NCI-H146 (cell line): ENCODE measurements at places on chromosomes 5 and 9.

DNA sequence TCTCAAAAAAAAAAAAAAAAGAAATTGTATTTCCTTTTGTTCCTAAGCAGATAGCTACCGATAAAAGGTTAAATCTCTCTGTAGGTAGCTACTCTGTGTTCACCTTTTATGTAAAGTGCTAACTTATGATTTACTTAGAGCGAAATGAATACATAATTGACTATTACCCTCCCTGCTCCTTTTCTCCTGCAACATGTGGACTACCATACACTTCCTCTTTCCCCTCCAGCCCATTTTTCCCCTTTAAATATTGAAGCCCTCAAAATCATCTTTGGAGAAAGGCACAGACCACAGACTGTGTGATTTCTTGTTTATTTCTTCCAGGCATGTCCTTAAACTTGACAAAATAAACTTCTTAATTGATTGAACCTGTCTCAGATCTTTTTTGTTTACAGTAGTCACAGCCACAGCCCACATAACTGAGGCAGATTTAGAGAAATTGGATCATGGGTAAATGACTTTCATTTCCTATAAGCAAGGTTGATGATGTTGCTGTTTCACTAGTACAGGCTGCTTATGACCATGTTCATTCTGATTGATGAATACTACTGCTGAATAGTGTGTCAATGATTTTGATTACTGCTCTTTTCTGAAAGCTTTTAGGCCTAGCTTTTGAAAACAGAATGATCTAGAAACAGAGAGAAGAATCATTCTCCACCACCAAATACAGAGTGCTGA lies 59.2 kb downstream of the PHAX start:
- no peak for DNase-seq

- no peak for DNase-seq
Measured at GRCh38 chr9:87206064-87206661, 258.9 kb upstream of the GAS1 start.

- DNase-seq: no peak
Measured at GRCh38 chr9:124254261-124254682, 3.5 kb upstream of the NEK6 start.

DNA sequence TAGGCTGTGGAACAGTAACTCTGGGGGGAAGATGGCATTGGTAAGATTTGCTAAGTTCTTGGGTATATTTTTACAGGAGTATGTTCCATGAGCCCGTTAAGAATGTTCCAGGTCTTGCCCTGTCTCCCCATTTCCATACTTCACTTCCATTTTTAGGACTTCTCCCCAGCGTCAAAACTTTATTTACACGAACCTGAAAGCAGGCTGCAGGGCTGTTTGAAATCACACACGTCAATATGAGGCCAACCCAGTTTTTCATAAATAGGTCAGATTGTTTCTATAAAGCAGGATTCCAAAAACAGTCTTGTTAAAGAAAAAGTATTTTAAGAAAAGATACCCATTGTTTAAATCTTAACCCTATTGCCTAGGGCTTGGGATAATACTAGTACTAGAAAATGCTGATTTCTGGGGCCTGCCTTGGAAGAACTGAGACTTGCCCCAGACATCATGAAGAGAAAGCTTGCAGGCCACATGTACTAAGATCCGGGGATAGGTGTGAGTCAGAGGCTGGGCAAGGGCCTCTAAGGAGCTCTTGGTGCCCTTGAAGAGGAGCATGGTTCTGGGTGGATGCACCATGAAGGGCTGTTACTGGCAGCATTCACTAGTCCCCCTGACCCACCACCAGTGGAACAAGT lies 24.2 kb downstream of the TRIO start:
- DNase-seq: no peak

DNA sequence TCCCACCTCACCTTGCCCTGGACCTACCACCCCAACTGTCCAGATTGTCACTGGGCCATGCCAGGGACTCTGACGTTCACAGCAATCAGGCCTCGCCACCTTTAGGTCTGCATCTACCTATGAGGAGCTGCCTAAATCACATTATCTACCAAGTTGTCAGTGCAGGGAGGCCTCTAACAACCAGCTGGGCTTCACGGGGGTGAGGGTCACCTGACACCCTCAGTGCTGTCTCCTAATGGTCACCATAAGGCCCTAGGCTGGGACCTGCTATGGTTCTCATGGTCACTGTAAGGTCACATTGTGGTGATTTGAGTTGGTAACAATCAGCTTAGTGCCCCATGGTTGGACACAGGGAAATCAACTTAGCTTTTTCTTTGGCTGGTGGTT lies 119.2 kb upstream of the CXCL14 start:
- DNase-seq: no peak

DNA sequence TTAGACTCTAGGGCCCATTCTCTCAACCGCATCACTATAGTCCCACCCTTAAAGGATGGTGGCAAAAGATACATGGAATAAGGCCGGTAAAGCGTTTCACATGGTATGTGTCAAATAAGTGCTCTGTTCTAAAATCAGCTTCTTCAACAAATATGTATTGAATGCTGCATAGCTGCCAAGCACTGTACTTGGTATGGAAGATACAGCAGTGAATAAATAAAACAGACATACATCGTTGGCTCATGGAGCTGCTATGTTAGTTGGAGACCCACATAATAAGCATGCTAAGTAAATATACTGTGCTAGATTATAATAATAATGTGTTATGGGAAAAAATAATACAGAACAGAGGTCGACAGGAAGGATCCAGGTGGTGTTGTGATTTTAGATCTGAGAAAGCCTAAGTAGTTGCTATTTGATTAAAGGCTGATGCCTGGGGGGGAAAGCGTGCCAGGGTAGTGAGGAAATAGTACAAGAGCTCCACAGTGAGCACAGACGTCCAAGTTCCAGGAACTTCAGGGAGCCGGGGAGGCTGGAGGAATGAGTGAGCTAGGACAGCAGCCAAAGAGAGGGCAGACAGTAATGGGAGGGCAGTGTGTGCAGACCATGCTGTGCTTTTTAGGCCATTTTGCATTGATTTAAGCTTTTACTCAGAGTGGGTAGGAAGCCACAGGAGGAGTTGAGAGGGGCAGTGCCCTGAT lies 93.7 kb downstream of the JAKMIP2 start:
- no peak for DNase-seq

GRCh38 chr9:113620377-113621161 lies 157.0 kb downstream of the RGS3 start:
- peak; percentile 58 for DNase-seq

GRCh38 chr5:127814588-127814973 lies 111.4 kb downstream of the CCDC192 start:
- no peak for DNase-seq

- DNase-seq: no peak
Measured at GRCh38 chr5:178304016-178304415, 71.4 kb upstream of the PHYKPL start.

GRCh38 chr9:129489838-129490582 lies 130.9 kb downstream of the C9orf50 start:
- DNase-seq: no peak

GRCh38 chr5:60125636-60126035 lies 232.1 kb upstream of the PDE4D start:
- DNase-seq: no peak

- no peak for DNase-seq
Measured at GRCh38 chr9:20562051-20562450, 60.2 kb downstream of the MLLT3 start.

DNA sequence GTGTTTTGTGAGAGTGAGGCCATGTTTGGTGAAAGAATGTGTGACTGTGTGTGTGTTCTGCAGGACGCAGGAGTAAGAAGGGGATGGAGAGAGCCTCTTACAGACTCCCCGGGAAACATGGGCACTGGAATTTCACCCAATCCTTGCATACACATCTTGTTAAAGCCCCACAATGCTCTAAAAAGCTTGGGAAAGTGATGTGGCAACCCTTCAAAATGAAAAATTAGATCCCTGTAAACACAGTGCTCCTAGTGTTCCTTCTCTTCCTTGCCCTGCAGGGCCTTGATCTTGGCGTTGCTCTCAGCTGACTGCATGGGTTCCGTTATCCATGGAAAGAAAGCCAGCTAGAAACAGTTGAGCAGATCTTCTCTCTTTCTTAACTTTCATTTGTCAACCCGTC lies 701.7 kb downstream of the SEMA5A start:
- DNase-seq: no peak

DNA sequence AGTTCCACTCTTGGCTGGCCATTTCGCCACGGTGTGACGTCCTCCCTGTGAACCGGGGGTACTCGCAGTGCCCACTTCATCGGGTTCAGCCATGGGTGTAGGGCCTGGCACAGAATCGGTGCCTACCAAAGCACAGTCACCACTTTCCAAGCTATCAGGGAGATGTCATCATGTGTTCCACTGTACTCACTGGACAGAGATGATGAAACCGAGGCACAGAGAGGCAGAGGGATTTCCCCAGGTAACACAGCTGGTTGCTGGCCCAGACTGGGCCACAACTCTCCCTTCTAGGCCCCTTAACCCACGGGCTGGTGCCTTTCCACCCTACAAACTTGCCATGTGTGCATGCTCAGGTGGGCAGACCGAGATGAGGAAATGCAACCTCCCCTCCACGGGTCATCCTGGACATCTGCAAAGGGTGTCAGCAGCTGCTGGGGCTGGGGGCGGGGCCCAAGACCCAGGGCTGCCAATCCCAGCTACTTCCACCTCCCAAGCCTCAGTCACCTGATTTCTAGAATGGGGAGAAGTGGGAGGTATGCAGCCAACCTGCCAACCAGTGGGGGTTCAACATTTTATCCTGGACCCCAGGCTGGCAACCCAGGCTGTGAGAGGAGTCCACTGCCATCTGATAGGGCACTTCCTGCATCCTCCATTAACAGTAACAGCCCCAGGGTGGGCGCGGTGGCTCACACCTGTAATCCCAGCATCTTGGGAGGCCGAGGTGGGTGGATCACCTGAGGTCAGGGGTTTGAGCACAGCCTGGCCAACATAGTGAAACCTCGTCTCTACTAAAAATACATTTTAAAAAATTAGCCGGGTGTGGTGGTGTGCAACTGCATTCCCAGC lies 893 bp upstream of the SH2D3C start:
- no peak for DNase-seq

DNA sequence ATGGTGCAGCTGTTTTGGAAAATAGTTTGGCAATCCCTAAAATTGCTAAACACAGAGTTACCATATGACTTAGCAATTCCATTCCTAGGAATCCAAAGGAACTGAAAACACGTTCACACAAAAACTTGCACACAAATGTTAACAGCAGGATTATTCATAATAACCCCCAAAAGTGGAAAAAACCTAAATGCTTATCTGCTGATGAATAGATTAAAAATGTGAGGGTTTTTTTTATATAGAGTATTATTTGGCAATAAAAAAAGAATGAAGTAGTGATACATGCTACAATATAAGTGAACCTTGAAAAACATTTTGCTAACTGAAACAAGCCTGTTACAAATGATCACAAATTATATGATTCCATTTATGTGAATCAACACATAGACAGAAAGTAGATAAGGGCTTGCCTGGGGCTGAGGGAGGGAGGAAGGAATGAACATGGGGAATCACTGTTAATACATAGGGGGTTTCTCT lies 45.1 kb upstream of the TRIO start:
- no peak for DNase-seq

DNA sequence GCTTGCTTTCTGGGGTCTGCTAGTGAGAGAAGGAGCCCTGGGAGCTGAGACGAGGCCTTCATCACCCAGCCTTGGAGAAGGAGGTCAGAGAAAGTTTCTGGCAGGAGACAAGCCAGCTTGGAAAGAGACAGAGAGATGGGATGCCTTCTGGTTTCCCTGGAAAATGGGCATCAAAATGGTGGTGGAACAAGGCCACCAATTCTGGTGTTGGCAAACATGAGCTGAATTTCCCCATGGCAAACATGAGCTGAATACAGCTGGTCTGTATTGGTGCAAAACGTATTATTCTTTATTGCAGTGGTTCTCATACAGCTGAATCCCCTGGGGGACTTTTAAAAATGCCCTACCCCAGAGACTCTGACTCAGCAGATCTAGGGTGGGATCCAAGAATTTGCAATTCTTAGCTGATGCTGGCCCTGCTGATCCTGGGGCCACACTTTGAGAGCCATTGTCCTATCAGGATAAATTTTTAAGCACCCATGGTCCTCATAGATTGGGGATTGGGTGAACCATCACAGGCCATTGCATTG lies 39.1 kb upstream of the S1PR3 start:
- no peak for DNase-seq

- DNase-seq: no peak
Measured at GRCh38 chr9:86096386-86096785, 3.0 kb downstream of the GOLM1 start.

DNA sequence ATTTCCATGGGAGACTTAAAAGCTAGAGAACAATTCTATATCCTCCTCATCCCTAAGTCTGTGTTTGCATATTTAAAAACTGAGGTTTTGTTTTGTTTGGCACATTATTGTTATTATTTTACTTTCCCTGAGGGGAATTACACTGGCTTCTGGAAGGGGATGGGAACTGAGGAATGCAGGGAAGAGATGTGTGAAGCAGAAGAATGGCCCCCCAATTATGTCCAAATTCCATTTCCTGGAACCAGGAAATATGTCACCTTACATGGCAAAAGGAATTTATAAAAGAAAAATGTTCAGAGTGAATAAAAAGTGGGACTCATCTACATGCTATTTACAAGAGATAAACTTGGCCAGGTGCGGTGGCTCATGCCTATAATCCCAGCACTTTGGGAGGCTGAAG lies 129.8 kb downstream of the MARCHF11 start:
- DNase-seq: no peak

DNA sequence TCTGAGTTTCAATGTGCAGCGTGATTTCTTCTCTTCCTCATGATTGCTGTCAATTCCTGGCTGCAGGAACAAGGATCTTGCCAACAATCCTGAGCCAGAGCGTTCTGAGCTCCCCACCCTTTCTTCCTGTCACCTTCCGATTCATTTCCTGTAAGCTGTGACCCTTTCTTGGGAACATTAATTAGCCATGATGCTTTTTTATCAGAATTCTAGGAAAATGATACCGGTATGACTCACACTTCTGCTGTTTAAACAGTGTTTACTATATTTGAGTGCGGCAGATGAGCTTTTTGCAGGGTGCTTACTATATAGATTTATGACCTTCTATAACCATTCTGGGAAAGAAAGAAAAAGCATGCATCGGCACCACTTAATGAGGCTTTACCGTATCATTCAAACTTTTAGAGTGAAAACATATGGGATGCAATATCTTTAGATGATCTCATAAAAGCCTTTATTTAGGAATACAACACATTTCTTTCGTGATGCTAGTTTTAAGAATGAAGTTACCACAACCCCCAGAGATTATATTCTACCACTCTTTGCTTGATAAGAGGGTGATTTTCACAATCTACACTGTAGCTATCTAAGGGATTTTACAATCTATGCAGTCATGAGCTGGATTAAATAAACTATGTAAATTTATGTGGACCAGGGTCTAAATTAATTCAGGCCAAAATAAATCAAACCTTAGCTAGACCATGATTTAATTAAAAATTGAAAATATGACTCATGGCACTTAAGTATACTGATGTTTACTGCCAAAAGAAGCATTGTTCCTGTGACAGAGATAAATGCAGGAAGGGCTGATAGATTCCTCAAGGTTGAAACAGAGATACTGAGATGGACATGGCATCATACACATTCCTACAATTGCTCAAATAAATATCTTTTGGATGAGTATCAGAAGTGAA lies 38.0 kb upstream of the OSMR start:
- DNase-seq: no peak

DNA sequence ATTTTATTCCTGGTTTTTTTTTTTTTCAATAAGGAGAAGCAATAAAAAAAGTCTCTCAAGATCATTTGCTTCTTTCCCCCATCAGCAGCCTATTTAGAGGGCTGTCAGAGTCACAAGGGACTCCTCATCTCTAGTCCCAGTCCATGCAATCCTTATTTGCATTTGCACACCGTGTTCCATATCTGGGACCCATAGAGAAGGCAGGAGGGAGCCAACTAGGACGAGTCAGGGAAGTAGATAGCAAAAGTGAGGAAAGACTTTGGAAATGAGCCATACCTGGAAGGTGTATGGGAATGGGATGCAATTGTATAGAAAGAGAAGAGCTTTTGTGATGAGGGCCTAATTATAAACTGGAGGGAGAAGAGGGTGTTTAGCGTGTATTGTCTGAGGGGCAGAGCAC lies 160.0 kb downstream of the PIK3R1 start:
- no peak for DNase-seq
